ENCODE measurements at places on chromosomes 1 and 21.

- DNase-seq, result no peak
These were observed 190.7 kb downstream of the HHIPL2 start for GRCh38 chr1:222357252-222357651.

- peak; percentile 62 for DNase-seq
These were observed 3.5 kb upstream of the SPEN start for GRCh38 chr1:15843826-15844572.

GRCh38 chr1:205878026-205878425 is 28.1 kb upstream of the PM20D1 start:
- no peak for DNase-seq

- no peak for DNase-seq
These were observed 122.2 kb downstream of the ZBTB18 start for GRCh38 chr1:244173240-244173639.

DNA sequence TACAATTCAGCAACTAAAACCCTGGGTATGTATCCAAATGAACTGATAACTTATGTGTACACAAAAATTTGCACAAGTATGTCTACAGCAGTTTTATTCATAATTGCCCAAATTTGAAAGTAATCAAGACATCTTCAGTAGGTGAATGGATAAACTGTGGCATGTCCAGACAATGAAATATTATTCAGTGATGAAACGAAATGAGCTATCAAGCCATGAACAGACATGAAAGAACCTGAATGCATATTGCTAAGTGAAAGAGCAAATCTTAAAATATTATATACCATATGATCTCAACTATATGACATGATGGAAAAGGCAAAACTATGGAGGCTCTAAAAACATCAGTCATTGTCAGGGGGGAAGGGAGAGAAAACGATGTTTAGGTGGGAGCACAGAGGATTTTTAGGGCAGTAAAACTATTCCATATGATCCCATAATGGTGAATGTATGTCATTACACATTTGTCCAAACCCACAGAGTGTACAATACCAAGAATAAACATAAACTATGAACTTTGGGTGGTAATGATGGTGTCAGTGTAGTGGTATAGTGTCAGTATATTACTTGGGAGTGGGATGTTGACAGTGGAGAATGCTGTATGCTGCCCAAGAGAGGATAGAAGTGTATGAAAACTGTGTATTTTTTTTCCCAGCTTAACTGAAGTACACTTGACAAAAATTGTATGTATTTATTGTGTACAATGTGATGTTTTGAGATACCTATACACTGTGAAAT is 92.8 kb upstream of the PPP2R5A start:
- no peak for DNase-seq

DNA sequence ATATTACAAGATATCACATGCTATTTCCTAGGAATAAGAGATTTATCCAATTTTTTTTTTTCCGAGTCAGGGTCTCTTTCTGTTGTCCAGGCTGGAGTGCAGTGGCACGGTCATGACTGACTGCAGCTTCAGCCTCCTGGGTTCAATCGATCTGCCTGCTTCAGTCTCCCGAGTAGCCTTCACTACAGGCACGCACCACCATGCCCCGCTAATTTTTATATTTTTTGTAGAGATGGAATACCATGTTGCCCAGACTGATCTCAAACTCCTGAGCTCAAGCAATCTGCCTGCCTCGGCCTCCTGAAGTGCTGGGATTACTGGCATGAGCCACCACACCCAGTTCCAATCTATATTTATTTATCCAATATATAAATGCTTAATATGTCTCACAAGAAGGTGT is 18.0 kb upstream of the WDTC1 start:
- no peak for DNase-seq

GRCh38 chr1:227540170-227541098 is 22.9 kb upstream of the ZNF678 start:
- no peak for DNase-seq

GRCh38 chr1:58515794-58516401 is 30.6 kb downstream of the OMA1 start:
- DNase-seq, result peak; percentile 76

GRCh38 chr21:33348706-33349105 is 23.9 kb downstream of the IFNAR1 start:
- DNase-seq, result peak; percentile 89

DNA sequence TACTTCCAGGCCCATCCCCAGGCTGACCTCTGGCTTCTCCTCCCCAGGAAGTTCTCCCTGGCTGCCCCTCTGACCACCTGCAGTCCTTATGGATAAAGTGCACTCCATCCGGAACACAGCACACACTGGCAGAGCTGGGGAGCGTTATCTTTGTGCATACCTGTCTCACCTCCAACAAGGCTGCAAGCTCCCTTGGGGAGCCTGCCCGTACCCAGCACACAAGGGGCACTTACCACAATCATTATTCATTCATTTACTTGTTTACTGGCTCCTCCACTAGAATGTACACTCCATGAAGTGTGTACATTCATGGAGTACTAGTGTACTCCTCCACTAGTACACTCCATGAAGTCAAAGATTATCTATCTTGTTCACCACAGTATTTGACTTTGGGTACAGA is 30.3 kb downstream of the GLIS1 start:
- no peak for DNase-seq

DNA sequence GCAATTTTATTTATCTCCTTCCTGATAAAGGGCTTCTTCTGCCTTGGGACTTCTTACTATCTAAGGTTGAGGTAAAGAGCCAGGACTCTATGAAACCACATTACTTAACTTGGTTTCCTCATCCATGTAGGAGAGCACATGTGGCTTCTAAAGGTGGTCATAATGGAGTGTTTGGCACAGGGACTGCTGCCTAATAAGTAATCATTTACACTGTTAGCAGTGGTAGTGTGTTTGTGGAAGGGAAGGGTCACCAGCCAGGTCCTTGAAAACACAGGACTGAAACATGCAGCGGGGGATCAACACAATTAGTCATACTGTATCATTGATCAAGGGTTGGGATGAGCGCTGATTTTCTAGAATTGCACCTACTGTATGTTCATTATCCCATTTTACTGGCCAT is 59.6 kb downstream of the UCK2 start:
- DNase-seq, result no peak

- no peak for DNase-seq
These were observed 651 bp downstream of the COA6 start for GRCh38 chr1:234373959-234374254.

DNA sequence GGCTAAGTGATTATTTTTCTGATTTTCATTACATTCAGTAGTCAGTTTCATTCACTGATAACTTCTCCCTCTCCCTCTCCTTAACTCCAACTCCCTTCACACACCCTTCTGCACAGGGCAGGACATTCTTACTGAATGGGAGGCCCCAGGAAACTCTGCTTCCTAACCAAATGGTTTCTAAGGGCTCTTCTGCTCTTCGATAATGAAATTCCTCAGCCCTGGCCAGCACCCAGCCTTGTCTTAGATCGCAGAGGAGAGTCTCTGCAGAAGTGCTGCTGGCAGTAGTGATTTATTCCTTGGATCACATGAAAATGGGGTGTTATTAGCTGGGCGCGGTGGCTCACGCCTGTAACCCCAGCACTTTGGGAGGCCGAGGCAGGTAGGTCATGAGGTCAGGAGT is 16.4 kb downstream of the PLEKHM2 start:
- no peak for DNase-seq

DNA sequence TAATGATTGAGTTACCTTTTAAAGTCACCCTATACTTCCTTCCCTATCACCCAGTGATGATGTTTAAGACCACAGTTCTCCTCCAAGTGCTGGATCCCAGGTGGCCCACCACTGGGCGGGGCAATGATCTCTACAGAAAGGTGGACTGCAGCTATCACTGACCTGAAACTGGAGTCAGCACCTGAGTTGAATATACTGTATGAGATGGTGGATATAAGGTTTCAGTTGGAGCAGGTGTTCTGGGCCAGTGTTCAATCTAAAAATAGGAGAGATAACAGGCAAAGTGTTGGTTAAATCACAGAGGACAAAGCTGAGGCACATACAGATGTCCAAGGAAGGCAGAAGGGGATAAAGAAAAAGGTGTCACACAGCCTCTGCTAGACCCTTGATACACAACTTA is 96.6 kb downstream of the SIPA1L2 start:
- peak; percentile 87 for DNase-seq

DNA sequence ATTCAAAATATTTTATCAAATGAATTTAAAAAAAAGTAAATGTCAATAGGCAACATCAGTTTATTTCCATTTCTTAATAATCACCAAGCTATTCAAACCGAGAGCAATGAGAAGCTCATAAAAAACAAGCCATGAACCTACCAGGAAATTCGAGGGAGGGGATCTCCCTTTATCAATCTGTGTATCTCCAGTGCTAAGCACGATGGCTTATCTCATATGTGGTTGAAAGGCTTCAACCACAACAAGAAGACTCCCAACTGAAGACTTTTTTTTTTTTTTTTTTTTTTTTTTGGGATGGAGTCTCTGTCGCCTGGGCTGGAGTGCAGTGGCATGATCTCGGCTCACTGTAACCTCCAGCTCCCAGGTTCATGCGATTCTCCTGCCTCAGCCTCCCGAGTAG is 833.3 kb downstream of the USP25 start:
- no peak for DNase-seq

- peak; percentile 18 for DNase-seq
These were observed 23.5 kb downstream of the ANGPTL1 start for GRCh38 chr1:178847396-178847849.

DNA sequence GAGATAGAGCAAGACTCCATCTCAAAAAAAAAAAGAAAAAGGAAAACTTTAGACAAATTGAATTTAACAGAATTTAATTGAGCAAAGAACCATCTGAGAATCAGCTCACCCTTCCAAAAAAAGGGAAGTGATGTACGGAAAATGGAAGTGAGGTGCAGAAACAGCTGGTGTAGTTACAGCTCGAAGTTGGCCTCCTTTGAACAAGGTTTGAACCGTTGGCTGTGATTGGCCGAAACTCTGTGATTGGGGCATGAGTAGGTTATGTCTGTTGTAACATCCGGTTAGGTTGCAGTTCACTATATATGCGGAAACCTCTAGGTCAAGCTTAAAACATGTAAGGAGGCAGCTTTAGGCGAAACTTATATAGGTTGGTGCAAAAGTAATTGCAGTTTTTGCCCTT is 97.9 kb upstream of the KIF26B start:
- no peak for DNase-seq

- DNase-seq, result no peak
These were observed 134.2 kb downstream of the ROR1 start for GRCh38 chr1:63908016-63908415.

GRCh38 chr1:155479205-155479604 is 83.4 kb downstream of the ASH1L start:
- DNase-seq, result no peak

- DNase-seq, result no peak
These were observed 36.9 kb upstream of the C1orf105 start for GRCh38 chr1:172383536-172383935.

DNA sequence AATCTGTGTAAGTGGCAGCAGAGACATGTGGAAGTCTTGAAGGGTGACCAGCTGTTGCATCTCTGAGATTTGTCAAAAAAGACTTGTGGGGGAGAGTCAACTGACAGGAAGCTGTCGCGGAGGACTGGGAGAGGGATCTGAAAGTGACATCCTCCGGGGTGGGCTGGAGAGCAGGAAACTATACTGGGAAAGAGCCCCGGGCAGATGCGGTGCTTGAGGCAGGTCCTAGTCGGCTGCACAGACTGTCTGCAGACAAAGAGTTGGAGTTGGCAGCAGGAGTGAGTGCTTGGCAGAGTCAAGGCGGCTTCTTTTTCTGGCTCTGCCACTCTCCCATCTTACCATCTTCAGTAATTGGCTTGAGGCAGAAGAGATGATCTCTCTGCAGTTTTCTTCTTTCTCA is 294.0 kb upstream of the C1orf87 start:
- peak; percentile 29 for DNase-seq

DNA sequence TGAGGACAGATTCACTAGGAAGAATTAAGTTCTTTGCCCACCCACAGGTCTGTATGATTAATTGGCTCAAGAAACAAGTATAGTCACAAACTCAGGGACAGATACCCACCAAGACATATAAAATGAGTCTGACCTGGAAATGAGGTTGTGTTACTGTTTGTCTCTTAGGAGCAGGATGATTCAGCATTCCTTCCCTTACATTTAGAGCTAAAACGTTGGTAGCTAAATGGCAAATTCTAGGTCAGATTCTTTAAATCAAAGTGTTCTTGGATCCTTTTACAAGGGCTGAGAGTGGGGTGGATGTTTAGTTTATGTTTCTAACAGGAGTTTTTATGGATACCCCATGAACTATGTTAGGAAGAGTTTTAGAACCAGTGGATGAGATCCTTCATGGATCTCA is 4.7 kb downstream of the RIMKLA start:
- DNase-seq, result no peak

DNA sequence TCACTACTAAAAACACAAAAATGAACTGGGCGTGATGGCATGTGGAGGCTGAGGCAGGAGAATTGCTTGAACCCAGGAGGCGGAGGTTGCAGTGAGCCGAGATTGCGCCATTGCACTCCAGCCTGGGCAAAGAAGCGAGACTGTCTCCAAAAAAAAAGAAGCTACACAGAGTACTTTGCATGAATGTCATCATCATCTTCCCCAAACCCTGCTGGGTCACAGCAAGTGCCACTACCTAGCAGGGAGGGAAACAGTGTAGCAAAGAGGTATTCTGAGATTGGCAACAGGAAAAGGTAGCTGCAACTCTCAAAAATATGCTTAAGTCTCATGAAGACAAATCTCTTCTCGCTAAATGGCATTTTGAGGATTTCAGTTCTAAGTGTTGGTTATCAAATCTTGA is 12.8 kb downstream of the NDC1 start:
- no peak for DNase-seq

DNA sequence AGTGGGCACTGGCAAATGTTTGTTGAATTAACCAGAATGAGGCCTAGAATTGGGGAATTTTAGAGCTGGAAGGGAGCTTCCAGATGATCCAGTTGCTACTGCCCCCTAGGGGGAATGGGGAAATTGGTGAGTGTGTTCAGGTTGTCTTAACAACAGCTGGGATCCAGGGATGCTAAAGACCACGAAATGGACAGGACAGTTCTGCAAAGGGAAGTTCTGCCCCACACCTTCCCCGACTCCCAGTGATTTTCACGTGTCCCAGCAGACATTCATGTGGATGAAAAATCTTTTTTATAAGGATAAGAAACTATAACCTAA is 33.9 kb downstream of the TRIM62 start:
- DNase-seq, result no peak

- peak; percentile 11 for DNase-seq
These were observed 824.8 kb downstream of the ADGRL2 start for GRCh38 chr1:82625537-82625936.

- no peak for DNase-seq
These were observed 2.1 kb downstream of the LRRC42 start for GRCh38 chr1:53948291-53948690.

Data from NCI-H2171 treated with DMSO at 0.1 percent for 48 hours (cell line).